Epithelial cell of prostate (primary cell): ENCODE measurements at places on chromosomes 11 and 22.

DNA sequence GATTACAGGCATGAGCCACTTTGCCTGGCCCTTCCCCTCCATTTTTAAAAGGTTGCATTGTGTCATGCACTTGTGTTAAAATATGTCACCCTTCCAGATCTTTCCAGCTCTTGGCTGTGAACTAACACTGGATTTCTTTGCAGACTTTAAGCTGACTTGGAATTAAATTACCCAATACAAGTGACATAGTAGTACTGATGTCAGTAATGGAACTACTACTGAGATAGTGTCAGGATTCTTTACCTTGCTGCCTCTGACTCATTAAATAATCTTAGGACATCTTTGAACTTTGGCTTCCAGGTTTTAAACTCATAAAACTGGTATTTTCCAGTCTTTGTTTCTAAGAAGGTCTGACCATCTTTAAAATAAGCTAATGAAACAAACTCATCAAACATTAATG, 51.8 kb upstream of the OR4B1 start:
- DNase-seq: no peak

GRCh38 chr11:92969634-92970347, at the start of gene MTNR1B:
MTNR1B (plus strand) TSS chr11:92969651; CDS start chr11:92969726, 75 bp downstream.
- no peak for DNase-seq

- DNase-seq: no peak
These were observed at the start of gene MRGPRE for GRCh38 chr11:3231851-3232744. MRGPRE (minus strand) TSS chr11:3232417; CDS start chr11:3228799, 3,618 bp downstream.

- no peak for DNase-seq
These were observed 1.2 kb downstream of the MS4A4E start for GRCh38 chr11:60241786-60242185.

DNA sequence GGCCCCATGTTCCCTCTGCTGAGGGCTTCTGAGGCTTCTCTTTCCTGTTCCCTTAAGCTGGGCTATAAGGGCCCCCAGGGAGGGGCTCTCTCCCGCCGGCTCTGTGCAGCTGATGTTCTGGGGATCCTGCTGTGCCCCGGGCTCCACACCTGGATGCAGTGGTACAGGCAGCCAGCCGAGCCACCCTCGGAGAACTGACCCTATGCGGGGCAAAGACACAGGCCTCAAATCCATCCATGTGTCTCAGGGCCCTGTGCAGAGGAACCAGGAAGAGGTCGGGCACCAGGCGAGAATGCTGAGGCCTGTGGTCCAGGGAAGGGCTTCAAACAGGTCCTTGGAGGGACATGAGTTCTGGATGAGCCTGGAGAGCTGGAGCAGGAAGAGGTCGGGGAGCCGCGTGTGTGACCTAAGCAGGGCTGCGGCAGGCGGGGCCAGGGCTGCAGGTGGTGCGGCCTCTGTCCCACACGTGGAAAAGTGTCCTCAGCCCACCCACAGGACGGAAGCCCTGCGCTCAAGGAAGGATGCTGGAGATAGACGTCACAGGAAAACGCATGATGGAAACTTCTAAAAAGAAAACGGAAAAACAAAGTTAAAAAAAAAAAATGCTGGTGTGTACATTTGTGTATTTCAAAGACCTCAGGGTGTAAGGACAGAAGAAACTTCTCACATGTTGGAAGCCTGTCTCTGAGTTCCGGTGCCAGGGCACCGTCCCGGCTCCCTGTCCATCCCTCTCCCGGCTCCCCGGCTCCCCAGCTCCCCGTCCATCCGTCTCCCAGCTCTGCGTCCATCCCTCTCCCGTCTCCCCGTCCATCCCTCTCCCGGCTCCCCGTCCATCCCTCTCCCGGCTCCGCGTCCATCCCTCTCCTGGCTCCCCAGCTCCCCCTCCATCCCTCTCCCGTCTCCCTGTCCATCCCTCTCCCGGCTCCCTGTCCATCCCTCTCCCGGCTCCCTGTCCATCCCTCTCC, 1149.2 kb downstream of the BRD1 start:
- DNase-seq: no peak

GRCh38 chr11:126127284-126127845, 64.7 kb upstream of the CDON start:
- DNase-seq: no peak
